CD8-positive, alpha-beta memory T cell (primary cell): ENCODE measurements at places on chromosomes 13 and 19. TPM values are rescaled to one million over a fixed set of nuclear protein-coding genes. Genes with fewer than 3 reads are reported as not detected.

- DNase-seq: peak; percentile 25
Observed at GRCh38 chr19:3479177-3479833, 1.0 kb downstream of the SMIM24 start.

Gene COL5A3
- 0.23 TPM for polyA plus RNA-seq

GRCh38 chr19:8611877-8612806 is 1.6 kb upstream of the ADAMTS10 start:
- peak; percentile 43 for DNase-seq

GRCh38 chr13:32989290-32989667 is 26.9 kb upstream of the KL start:
- no peak for DNase-seq

Gene RLN3
- polyA plus RNA-seq: not detected
